Hepatocyte (in vitro differentiated cells): ENCODE measurements at places on chromosomes 4 and X. TPM values are rescaled to one million over a fixed set of nuclear protein-coding genes. Genes with fewer than 3 reads are reported as not detected.

The NEXMIF gene
- total RNA-seq, result 0.44 and 0.80 TPM in 2 replicates

The CCDC110 gene
- 0.73 and 3.0 TPM in 2 replicates for total RNA-seq

The SFRP2 gene
- total RNA-seq, result 8.0 and 15.0 TPM in 2 replicates

DNA sequence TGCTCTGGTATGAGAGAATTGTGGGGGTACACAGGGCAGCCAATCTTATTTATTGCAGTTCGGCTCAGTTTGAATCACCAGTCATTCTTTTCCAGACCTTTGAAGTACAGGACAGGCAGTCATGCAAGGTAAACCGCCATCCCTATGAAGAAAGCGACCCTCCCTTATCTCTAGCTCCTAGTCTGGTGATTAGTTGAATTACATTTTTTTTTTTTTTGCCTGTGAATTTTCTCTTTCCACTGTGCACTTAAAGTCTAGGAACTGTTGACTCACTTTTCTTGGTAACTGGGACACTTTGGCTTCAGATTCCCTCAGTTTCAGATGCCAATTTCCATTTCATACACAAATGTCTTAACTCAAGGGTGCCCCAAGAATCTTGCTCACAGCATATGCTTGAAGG is 82.4 kb upstream of the FAM9C start:
- DNase-seq, result peak; percentile 67

DNA sequence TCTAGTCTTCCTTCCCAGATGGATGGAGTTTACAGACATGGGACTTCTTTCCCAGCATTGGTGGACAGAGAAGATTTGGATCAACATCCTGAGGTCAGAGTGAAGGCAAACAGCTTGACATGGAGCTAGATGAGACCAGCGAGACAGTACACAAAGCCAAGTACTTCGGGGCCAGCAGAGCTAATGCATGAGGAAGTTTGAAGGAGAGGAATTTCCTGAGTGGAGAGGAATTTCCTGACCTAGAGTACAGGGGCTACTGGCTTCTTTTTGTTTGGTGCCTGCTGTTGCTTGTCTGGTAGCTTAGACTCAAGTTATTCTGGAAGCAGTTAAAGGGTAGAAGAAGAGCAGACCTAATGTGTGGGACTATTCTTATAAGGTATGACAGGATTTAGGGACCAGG is 69.1 kb upstream of the EOLA2 start:
- no peak for DNase-seq

DNA sequence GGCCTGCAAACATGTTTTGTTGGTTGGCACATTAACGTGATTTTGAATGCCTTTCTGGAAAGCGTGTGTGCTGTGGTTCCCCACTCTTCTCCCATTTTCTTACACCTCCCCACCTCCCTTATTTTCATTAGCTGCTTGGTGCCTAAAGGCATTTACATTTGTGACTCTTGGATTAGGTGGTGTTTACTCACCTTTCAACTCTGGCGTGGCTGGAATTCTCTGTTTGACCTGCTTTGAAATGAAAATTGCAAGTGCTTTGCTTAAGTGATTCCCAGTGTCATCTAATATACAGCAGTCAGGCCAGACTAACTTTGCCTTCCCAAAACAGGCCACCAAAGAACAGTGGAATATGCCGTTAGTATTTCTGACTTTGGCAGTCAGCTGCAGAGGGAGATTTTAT is 80.5 kb downstream of the NHSL2 start:
- no peak for DNase-seq

GRCh38 chr4:177308847-177309521 is 690 bp upstream of the NEIL3 start:
- no peak for DNase-seq

DNA sequence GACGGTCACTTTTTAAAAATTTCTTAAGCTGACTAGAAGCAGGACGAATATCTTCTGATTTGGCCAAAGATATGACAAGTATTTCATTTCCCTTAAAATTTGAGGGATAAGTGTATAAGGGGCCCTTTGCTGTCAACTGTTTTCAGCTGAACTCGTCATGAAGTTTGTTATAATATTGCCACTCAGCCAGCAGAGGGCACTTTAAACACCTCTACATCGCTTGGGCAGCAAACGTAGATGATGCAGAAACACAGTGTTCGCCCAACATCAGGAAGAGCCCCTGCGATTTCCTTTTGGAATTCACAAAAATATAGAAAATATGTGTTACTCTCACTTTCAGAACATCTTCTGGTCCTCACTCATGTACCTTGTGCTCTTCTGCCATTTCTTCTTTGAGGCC is 435.7 kb upstream of the FMR1 start:
- peak; percentile 38 for DNase-seq

DNA sequence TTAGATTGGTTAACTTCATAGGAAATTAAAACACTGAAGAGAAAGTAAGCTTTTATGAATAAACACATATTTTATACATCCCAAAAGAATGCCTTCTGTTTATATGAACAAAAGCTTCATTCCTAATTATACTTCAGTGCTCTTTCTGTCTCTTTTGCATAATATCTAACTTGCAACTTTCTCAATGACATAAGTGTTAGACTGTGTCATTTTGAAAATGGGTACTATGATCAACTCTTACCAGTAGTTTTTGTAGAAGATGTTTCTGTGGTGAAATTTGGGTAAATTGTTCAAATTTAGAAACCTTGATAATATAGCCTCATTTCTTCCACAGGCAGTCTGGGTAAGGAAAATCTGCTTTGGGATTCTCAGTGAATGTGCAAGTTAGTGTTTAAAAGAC is 991.4 kb downstream of the CCSER1 start:
- DNase-seq, result no peak

DNA sequence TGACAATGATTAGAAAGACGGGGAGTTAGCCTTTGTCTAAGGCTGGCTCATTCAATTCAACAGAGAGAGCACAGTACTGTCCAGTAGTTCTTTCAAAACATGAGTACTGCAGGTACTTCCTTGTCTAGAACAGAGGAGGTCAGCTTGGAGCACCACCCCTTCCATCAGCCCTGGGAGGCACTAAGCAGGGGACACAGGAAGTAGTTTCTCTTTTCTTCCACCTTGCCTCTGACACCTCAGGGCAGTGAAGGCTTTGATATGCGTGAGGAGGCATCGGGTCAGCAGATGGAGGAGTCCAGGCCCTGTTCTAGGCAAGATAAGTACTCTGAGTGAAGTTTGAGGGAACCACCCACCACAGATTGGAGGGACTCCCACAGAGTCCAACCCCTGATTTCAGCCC is 33.1 kb downstream of the MAGEB10 start:
- no peak for DNase-seq
